Neural crest cell (in vitro differentiated cells): ENCODE measurements at places on chromosomes 13 and 19.

- DNase-seq, result no peak
Observed at GRCh38 chr19:52685811-52686210, 47.7 kb upstream of the ZNF83 start.

GRCh38 chr19:16327911-16328823 is 3.5 kb downstream of the KLF2 start:
- no peak for DNase-seq

DNA sequence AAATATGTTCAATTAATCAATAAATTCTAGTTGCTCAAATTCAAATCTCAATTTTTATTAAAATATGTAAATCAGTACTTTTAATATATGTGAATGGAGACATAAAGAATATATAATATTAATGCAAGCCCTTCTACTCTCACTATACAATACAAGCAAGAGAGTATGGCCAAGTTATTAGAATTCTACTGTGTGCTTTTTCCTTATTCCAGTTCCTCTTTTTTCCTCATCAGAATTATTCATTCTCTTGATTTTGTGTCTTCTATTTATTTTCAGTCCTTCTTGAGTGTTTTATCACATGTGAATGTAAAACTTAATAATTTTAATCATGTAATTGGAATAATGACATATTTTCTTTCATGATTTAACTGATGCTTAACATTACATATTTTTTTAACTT is 276.8 kb downstream of the PCDH20 start:
- DNase-seq, result no peak

DNA sequence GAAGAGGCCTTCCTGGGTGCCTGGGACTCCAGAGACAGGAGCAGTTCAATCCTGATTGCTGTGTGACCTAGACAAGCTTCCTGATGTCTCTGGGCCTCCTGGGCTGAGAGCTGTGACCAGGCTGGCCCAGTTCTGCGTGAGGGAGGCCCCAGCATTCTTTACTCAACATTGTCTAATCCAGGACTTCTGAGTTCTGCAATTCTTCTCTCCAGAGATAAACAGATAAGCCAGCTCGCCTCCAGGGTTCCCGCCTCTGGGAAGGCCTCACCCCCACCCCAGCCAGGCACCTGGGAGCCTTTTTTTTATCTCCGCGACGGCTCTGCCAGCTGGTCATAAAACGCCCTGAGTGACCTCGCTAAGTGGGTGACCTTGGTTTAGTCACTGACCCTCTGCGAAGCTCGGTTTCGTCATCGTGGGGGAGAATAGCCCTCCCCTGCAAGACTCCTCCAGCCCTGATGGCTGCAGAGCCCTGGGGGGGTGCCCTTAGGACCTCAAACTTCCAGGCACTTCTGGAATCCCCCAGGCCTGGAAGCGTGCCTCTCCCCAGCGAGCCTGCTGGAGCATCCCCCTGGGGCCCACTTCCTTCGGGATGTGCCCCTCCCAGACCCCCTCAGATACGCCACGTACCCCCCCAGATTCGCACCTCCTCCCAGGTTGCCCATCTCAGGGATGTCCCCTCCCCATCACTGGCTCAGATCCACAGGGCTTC is 1.9 kb downstream of the SULT2B1 start:
- no peak for DNase-seq

- no peak for DNase-seq
Observed at GRCh38 chr13:106528718-106529414, 6.6 kb downstream of the EFNB2 start.

GRCh38 chr13:111531505-111531904 is 211.1 kb downstream of the TEX29 start:
- DNase-seq, result no peak

DNA sequence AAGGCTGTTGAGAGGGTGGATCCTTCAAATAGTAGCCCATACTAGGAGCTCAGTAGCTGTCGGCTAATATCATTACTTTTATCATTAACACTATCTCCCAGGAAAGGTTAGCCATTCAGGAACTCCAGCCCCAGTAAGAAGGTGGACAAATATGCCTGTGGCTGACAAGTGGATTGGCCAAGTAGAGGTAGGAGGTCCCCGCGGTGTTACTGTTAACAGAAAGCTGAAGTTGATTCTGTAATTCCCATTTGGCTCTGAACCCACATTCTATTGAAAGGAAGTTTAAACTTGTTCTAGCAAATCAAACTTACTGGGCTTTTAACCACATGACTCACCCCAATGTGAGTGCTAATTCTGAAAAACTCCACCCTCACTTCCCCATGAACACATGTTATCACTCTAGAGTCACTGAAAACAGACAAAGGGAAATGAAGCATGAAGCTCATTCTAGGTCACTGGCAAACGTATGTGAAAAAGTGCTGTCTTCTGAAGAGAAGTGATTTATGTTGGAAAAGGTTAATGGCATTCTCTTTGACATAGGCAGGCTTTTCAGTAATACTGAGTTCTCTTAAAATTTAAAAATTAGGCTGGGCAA is 273.5 kb downstream of the FGF14 start:
- no peak for DNase-seq

- DNase-seq, result peak; percentile 59
Observed at GRCh38 chr19:4066682-4067395, at the start of gene ZBTB7A. Gene ZBTB7A (minus strand): TSS chr19:4066899. CDS start chr19:4055232, 11,667 bp downstream.

DNA sequence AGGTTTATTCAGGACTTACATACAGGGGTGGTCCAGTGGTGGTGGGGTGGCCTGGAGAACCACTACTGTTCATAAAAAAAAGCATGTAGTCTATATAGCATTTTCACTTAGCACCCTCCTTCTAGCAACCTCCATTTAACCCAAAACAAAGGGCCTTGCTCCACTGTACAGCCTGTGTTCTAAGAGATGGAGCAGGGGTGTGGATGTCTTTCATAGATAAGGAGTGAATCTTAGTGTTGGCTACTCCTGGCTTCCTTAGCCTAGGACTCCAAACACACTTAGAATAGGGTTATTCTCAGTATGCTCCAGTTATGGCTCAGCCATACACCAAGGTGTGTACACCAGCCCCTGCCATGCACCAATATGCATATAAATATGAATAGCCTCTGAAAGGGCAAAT is 95.2 kb downstream of the ELF1 start:
- no peak for DNase-seq

- DNase-seq, result no peak
Observed at GRCh38 chr19:10706990-10707389, 5.8 kb downstream of the QTRT1 start.

GRCh38 chr13:46905249-46905648 is 8.4 kb upstream of the HTR2A start:
- DNase-seq, result no peak
